Immature natural killer cell (primary cell): ENCODE measurements at places on chromosomes 11 and 22.

GRCh38 chr22:38317995-38318715 lies 922 bp upstream of the CSNK1E start:
- DNase-seq = no peak

DNA sequence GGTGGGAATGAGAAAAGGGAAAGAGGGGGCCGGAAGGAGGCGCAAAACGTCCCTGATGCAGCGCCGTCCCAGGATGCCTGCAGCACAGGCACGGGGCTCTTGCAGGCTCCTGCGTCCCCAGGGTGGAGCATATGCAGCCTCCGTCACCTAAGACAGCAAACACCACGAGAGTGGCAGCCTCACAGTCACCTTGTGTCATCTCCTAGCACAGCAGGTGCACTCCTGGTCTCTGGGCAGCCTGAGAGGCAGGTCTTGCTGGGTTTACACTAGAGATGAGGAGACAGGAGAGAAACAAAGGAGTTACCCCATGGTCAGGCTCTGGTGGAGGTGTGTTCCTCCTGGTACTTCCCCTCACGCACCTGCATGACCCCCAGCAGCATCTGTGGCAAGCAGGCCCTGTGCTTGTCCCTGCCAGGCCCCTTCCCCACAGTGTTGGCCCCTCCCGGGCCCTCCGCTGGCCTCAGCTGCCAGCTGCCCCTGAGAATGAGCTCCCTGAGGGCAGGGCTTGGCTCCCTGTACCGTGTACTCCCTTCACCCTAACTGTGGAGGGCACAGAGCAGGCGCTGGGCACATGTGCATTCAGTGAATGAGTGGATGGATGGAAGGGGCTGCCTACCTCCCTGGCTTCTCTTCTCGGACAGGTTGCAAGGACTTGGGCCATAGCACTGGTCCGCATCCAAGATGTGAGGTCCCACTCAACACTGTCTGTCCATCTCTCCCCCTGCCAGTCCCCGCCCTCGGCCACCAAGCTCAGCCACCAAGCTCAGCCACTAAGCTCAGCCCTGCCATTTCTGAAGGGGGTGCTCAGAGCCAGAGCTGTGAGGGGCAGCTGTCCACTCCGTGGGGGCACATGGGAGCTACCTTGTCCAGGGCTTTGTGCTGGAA lies 988.6 kb downstream of the BRD1 start:
- no peak for DNase-seq

DNA sequence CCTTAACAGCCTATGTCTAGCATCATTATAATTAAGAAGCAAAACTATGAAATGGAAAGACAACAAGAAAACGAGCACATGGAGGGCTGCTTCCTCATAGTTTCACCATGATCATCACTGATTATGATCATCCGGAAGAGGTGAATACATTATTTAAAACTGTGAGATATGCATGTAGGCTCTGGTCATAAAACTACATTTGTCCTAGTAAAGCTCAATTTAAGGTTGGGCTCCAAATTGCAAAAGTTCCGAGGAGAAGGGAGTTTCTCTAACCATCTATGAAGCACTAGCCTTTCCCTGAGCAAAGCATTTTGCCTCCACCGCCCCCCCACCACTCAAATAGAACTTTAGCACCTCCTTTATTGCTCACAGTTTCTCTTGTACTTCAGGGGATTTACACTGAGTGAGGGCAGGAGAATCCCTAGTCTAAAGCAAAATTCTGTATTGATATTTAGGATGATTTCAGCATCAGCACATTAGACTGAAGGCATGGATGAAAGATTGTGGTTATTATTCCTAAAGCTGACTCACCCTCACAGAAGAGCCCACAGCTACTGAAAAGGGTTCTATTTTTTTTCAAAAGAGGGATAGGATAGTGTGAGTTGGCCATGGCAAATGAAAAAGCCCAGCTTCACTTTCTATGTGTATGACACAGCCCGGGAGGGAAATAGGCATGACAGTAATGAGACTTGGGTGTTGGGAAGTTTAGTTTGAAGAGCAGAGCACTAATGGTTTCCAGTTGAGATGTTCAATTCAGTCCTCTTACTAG lies 203.4 kb downstream of the CADM1 start:
- no peak for DNase-seq

DNA sequence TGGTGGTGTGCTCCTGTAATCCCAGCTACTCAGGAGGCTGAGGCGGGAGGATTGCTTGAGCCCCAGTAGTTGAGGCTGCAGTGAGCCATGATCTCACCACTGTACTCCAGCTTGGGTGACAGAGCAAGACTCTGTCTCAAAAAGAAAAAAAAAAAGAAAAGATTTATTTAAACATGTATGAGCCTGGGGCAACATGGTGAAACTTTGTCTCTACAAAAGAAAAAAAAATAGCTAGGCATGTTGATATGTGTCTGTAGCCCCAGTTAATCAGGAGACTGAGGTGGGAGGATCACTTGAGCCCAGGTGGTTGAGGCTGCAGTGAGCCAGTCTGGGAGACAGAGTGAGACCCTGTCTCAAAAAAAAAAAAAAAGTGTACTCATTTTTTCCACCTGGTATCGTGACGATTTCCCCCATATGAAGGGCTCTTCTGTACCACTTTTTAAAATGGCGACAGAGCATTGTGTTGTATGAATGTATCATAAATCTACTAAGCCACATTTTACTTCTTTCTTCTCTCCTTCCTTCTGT lies 16.4 kb upstream of the KCTD14 start:
- DNase-seq = no peak

- DNase-seq = no peak
Observed at GRCh38 chr22:22111267-22111751, 128.7 kb upstream of the TOP3B start.
